ENCODE measurements at places on chromosomes 2 and 18.

DNA sequence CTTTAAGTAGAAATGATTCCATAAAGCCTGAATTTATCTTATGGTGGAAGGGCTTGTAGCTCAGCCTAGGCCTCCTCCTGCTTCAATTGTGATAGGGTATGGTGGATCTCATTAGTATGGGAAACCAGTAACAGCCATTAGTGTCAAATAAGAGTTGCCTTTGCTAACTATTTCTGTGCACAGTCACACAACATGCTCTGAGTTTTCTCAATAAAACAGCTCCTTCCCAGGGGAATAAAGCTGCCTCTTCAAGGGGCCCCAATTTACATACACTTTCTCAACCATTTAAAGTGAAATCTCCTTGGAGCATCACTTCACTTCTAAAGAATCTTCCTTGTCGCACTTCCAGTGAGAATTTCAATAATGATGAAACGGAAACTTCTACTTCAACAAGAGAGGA lies 53.4 kb downstream of the KLF7 start:
- DNase-seq: no peak

DNA sequence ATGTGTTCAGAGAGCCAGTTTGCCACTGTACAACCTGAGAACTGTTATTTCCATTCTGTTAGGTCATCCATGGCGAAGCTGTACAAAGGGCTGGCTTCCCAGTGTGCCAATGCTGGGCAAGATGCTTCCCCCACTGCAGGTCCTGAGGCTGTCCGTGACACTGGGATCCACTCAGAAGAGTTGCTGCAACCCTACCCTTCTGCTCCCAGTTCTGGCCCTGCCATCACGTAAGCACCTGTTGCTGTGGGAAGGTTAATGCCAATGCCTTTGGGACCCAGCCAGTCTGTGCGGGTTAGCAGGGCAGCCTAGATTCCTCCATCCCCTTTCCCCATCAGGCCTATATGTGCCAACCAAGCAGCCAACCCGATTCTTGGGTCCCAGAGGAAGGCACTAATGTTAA lies 68.3 kb downstream of the ARHGEF33 start:
- no peak for DNase-seq

GRCh38 chr2:62662554-62662953 lies 43.0 kb upstream of the EHBP1 start:
- no peak for DNase-seq

DNA sequence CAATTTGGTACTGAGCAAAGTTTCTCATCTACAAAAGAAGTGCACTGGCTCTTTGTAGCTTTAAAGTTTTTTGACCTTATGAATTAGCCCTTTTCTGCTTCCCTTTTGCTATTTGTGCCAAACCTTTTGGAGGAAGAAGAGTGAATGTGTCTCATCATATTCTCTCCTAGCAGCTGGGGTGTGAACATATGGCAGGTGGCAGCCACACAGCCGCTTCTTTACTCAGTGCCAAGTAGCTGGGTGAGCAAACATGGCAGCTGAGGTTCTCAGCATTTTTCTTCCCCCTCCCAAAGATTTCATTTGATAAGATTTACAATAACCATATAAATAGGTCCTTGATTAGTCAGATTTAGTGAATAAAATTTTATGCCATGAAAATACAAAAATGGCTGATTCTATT lies 46.7 kb upstream of the STK17B start:
- DNase-seq: no peak

- DNase-seq: peak; percentile 54
Observed at GRCh38 chr2:42095923-42096408, 48.1 kb downstream of the PKDCC start.

GRCh38 chr2:196105951-196106350 lies 37.3 kb upstream of the DNAH7 start:
- DNase-seq: peak; percentile 35

- no peak for DNase-seq
Observed at GRCh38 chr2:1222056-1222455, 191.2 kb upstream of the TPO start.

DNA sequence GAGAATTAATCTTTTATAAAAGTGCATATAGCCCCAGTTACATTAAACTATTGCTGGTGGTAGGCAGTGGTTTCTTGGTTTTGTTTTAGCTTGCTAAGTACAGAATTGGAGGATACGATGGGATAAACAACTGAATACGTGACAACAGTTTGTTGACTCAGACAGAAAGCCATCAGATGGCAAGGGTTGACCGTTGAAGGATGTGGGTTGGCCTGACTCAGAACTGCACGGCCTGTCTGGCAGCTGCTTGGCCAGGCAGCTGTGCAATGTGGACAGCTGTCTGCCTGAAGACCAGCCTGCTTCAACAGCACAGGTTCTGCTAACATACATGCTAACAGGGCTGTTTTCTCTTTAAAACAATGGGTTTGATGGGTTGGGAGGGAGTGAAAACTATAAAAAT lies 46.6 kb downstream of the PRKRA start:
- DNase-seq: no peak

- no peak for DNase-seq
Observed at GRCh38 chr2:39648580-39648979, 17.1 kb upstream of the TMEM178A start.

DNA sequence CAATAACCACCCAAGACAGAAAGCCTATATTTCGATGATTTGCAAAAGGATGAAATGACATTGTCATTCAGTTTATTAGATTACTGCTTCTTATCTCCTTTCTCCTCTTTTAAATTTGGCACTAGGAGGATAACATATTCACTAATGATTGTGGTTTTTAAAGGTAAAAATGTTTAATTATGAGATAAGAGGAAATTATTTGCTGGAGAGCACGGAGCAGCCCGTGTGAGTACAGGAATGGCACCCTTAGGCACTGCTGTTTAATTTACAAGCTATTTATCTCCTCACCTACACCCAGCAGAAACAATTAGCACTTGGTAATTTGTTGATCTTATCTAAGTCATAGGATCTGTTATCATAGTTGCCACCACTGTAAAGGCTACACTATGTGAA lies 87.4 kb upstream of the SP3 start:
- no peak for DNase-seq

GRCh38 chr18:4807604-4808293 lies 352.6 kb upstream of the DLGAP1 start:
- DNase-seq: no peak

GRCh38 chr18:36756242-36756641 lies 72.6 kb downstream of the TPGS2 start:
- DNase-seq: no peak

DNA sequence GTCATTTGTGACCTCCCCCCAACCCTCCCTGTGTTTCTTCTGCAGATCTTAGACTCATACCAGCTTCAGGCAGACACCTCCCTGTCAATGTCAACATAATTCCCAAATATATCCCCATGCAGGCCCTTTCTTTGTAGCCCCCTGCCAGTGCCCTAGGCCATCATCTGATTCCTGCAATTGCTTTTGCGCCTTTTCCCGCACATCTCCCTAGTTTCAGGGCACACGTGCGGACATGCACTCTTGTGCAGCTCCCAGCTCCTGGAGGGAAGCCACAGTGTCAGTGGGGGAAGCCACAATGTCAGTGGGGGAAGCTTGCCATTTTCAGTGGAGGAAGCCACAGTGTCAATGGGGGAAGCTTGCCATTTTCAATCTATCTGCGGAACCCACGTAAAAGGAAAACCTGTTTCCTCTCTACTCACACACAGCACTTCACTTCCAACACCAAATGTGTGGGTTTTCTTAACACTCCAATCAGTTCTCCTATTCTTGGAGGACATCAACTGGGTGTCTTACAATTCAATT lies 256.4 kb downstream of the ACKR3 start:
- no peak for DNase-seq

- no peak for DNase-seq
Observed at GRCh38 chr2:203400805-203401585, 72.8 kb downstream of the ABI2 start.

GRCh38 chr2:177264209-177264692 lies 276 bp downstream of the NFE2L2 start:
- DNase-seq: no peak

GRCh38 chr2:109260886-109261700 lies 132.1 kb downstream of the SH3RF3 start:
- no peak for DNase-seq

DNA sequence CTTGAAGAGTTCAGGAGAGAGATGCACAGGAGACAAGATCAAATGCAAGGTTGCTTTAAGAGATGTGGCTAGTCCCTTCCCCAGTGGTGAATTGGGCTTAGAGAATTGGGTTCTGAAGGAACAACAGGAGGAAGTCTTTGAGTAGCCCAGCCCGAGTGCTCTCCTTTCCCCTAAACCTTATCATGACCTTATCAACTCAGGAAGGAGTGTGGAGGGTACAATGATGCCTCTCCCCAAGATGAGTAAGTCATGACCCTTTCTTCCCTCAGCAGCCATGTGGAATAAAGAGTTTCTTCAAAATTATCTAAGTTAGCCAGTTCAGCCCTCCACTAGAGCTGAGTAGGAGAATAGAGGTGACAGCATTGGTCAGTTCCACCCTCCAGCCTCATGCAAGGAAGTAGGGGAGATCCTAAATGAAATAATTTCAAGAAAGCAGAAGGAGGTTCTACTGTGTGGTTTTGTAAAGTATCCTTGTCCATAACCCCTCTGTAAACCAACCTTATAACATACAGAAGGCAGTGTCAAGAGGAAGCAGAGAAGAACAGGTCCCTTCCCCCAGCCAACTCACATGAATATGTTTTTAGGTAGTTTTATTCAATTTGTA lies 88.4 kb downstream of the ARHGAP15 start:
- DNase-seq: no peak

GRCh38 chr2:26148501-26148900 lies 24.4 kb upstream of the GAREM2 start:
- DNase-seq: no peak

- no peak for DNase-seq
Observed at GRCh38 chr2:46198164-46198883, 98.9 kb upstream of the EPAS1 start.

- DNase-seq: no peak
Observed at GRCh38 chr2:168200930-168201583, 46.3 kb downstream of the STK39 start.

DNA sequence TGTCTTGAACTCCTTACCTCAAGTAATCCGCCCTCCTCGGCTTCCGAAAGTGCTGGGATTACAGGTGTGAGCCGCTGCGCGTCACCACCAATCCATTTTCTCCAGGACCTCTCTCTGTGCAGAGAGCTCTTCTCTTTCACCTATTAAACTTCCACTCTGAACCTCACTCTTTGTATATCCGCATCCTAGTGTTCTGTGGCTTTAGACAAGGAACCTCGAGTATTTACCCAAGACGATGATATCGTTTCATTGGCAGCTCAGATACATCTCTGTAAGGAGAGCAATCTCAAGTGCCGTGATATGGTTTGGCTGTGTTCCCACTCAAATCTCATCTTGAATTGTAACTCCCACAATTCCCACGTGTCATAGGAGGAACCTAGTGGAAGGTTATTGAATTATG lies 15.1 kb upstream of the WDR33 start:
- no peak for DNase-seq

All from KG1 (cell line).